ENCODE measurements at places on chromosomes 1 and 21.

DNA sequence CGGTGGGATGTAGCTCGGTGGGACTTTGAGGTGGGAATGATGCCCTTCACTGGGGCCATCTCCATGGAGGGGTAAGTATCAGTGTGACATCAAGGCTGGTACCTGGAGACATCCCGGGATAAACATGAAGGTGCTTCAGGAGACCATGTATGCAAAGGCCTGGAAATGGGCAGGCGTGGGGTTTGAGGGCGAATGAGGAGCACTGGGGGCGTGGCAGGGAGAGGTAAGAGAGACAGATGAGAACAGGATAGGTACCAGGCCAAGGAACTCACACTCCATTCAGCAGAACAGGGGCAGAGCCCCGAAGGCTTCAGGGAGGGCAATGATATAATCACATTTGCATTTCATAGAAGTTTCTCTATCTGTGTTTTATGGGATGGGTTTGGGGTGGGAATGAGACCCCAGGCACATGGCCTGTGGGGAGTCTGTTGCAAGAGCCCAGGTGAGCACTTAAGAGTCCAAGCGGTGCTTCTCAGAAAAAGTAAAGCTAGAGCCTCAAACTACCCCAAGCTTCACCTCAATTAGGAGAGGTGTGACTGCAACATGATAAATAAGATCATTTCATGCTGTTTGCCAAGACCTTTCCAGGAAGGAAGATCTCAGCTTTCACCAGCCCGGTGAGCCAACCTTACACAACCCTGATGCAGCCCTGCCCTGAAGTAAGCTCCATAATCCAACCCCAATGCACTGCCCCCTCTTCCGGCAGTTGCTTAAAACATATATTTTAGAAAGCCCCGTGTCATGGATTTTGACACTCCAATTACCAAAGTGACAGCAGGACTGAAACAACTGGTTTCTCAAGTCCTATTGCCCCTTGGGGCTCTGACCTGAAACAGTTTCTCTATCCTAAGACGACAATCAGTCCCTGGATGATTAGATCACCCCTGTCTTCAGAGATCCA is 7.4 kb downstream of the S100A9 start:
- no peak for DNase-seq

GRCh38 chr1:117069220-117069844 is 9.2 kb downstream of the TTF2 start:
- no peak for DNase-seq

DNA sequence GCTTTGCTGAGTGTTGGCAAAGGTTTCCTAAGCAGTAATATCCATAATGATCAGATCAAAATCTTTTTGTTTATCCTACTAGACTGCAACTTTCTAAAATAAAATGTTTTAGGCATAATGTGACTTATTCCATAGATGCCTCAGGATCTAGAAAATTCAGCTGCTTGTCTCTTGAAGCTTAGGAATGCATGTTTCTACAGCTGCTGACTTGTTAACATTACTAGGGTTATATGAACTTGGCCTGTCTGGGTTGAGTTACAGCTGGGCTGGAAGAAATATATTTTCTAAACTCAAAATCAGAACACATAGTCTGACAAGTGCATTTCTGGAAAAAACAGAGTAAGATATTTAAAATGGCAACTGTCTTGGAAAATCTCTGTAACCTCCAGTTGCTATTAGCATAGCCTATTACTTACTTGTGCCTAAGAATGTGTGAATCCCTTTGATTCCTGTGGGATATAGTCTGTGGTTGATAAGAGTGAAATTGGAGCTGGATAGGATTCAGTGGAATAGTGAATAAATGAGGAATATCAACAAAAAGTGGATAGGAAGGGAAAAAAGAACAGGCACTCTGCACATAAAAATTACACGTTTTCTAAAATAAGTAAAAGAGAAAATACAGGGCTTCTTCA is 61.2 kb downstream of the RGS4 start:
- no peak for DNase-seq

GRCh38 chr1:43536196-43536863 is 5.6 kb downstream of the PTPRF start:
- no peak for DNase-seq

GRCh38 chr1:234000557-234001041 is 96.1 kb downstream of the SLC35F3 start:
- DNase-seq, result no peak

DNA sequence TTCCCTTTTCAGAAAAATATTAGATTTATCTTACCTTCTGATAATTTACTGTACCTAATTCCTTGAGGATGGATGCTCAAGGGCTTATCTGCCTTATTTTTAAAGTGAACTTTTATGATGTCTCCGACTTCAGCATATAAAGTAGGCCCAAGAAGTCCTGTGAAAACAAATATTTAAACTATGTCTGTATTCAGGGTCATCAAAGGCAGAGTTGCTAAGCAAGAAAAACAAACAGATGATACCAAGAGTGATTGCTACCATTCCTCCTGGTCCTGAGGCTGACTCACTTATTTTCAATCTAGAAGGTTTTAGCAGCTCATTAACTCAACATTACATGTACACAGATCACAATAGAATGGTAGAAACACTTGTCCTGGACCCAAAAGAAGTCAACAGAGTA is 14.1 kb downstream of the F5 start:
- peak; percentile 18 for DNase-seq

- no peak for DNase-seq
These were observed 42.8 kb upstream of the IFI44L start for GRCh38 chr1:78577257-78578100.

DNA sequence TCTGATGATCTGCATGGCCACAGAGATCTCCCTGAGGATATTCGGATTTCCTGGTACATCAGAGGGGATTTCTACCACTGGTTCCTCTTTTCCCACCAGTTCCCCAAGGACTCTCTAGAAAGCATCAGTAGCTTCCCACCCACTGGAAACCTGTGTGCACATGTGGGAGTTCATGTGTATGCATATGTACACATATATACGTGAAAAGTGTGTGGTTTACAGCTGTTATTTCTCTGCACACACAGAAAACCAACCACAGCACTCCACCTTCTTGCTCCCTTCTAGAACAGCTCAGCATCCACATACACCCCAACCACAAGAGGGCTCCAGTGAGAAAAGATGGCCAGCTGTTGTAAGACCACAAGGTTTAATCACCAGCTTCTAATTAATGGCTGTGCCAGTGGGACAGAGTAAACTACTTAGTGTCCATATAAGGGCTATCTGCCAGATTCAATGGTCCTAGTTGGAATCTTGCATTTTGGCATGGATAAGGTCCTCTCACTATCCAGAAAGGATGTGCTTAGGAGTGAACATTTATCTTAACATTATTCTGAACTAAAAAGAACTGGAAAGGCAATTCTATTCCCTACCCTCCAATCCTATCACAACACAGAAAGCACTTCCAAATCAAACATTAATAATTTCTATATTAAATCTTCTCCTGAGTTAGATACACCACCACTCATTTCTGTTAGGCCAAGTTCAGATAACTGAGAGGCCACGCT is 24.1 kb downstream of the GPR3 start:
- peak; percentile 70 for DNase-seq

DNA sequence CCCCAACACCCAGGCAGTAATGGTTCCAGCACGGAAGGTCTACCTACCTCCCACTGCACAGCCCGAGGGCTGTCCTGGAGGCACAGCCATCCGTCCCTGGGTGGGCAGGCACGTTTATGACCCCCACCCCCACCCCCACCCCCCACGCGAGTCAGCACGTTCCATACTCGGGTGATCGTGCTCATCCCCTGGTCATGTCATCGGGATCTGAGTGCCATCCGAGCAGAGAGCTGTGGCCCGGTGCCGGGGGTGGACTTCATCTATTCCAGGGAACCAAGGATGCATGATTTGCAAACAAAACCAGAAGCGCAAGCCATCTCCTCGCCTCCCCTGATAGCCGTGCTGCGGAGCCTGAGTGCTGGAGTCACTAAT is 1.1 kb downstream of the TSPEAR start:
- DNase-seq, result no peak

- DNase-seq, result no peak
These were observed 24.0 kb upstream of the LIN9 start for GRCh38 chr1:226332947-226333346.

DNA sequence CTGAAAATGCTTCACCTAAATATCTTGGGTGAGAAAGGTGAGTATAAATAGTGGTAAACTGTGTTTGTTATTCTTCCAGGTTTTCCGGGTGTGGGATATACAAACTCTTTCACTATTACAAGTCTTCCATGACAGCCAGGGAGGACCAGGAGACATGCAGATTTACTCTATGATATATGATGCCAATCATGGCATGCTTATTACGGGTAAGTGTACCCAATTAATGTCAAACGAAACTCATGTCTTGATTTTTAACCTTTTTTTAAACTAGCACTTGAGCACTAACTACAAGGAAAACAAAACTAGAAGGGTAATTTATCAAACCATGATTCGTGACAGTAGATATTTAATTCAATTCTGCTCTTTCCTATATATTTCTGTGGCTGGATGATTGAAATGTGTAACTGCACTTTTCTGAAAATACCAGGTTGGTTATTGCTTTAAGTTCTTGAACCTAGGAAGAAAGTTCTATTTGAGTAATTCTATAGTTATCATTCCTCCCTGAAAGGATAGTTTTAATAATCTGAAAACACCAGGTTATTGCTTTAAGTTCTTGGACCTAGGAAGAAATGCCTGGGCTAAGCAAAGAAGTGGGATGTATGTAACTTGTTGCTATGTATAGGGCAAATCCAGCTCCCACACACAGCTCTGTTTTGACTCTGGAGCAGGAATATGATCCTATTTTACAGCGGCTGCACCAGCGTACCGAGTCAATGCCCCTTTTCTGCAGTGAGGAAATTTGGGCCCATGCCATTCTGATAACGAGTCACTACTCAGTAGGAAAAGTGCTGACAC is 86.4 kb downstream of the WDR64 start:
- DNase-seq, result no peak

DNA sequence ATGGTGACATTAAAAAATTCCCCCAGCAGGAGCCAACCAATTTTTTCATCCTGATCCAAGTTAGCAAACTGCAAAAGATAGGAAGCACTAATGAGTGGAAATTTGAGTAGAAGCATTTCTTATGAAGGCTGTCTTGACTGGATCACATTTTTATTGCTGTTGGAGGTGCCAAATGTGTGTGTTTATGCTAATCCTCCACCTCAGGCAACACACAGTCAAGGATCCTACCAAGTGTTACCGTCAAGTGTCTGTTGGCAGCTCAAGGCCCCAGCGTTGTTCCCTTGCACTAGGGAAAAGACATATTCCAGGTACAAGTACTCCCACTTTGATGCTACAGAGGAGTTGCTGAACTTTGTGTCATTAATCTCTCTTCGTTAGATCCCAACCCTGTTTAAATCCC is 18.3 kb downstream of the METTL18 start:
- no peak for DNase-seq

All from astrocyte of the hippocampus (primary cell).